Stimulated activated CD4-positive, alpha-beta T cell treated with anti-CD3 and anti-CD28 coated beads, Interleukin-2, amount 100 ng/mL, for 48 hours (primary cell): ENCODE measurements at places on chromosomes 6 and 20.

DNA sequence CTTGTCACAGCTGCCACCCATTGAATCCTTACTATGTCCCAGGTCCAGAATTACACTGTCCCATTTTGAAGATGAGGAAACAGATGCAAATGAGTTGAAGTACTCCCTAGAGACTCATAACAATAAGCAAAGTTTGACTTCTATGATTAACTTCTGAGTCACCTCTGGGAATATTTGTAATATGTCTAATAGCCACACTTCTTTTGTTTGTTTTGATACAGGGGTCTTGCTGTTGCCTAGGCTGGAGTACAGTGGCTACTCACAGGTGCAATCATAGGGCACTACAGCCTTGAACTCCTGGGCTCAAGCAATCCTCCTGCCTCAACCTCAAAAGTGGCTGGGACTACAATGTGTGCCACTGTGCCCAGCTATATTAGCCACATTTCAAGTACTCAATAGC is 11.4 kb upstream of the SOX12 start:
- no peak for DNase-seq

DNA sequence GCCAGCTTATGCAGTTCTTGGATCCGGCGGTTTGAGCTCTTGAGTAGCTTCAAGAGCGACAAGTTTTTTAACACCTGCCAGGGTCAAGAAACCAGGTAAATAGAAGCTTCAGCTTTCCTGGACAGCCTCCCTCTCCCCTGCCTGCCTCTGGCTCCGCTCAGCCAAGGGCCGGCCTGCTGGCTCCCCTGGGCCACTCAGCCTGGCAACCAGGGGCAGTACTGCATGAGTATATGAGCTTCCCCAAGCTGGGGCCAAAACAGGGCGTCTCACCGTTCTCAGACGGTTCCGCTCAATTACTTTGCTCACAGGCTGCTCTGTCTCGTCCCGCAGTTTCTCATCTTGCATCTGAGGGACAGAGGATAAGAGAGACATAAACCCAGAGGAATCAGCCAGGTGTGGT is 856 bp downstream of the TP53TG5 start:
- DNase-seq = no peak

GRCh38 chr6:12264671-12265070 is 25.5 kb upstream of the EDN1 start:
- no peak for DNase-seq

DNA sequence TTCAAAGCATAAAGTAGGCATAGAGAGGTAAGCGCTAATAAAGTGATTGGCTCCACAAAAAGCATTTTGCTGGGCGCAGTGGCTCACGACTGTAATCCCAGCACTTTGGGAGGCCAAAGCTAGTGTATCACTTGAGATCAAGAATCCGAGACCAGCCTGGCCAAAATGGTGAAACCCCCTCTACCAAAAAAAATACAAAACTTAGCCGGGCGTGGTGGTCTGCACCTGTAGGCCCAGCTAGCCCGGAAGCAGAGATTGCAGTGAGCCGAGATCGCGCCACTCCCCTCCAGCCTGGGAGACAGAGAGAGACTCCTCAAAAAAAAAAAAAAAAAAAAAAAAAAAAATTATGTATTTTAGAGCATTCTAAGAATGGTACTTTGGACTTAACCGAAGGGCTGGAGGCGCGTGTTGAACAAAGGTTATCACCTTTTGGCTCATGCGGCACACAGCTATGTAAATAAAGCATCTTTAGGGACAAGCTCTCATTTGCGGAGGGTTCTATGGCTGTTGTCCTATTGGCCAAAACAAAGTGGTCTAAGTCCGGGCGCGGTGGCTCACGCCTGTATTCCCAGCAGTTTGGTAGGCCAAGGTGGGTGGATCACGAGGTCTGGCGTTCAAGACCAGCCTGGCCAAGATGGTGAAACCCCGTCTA is 17.4 kb downstream of the HFE start:
- DNase-seq = no peak

DNA sequence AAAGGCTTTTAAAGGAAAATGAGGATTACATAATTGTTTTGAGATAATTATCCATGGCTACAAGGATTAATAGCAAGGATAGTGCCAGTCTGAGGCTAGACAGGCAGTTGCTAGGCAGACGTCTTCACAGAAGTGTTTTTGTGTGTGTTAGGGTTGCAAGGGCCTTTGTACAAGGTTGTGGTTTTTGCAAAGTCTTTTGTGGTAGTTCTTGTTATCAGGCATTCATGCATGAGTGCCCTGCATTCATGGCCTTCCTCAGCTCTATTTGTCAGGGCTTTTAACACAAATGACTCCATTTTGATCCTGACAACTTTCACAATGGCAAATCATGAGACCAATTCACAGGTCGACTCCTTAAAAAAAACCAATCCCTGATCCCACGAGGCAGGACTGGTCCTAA is 68.1 kb upstream of the TXNDC5 start:
- no peak for DNase-seq

GRCh38 chr6:169766232-169766631 is 14.8 kb downstream of the ERMARD start:
- DNase-seq = no peak

GRCh38 chr6:136798044-136798443 is 5.8 kb upstream of the MAP3K5 start:
- no peak for DNase-seq

GRCh38 chr6:130863415-130864230 is 36.4 kb downstream of the SMLR1 start:
- no peak for DNase-seq

DNA sequence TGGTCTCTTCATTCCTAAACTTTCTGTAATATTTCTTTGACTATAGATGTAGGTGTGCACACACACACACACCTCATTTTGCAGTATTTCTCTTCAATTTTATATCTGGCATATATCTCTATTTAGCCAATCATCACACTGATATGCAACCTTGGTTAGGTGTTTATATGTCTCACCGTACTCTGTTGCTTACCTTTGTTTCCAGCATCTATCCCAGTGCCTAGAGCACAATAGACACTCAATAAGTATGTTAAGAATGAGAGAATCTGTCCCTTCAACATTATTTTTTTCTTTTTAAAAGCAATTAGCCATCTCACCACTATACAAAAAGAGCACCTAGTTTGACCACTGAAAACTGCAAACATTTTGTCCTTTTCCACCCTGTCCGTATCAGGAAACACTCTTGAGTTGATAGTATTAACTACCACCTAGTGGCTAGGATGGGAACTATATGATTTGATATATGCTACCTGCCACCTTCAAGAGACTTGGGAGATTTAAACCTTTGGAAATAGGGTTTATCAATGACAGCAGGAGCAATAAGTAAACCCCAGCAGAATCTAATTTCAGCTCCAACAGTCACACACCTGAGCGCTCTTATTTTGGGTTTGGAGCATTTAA is 48.7 kb upstream of the RSPO3 start:
- no peak for DNase-seq

GRCh38 chr6:170051229-170052172 is 239.4 kb downstream of the DLL1 start:
- DNase-seq = no peak

- DNase-seq = no peak
Observed at GRCh38 chr6:156396068-156396771, 381.0 kb upstream of the ARID1B start.

- no peak for DNase-seq
Observed at GRCh38 chr6:45921691-45922281, 93.9 kb downstream of the CLIC5 start.

- no peak for DNase-seq
Observed at GRCh38 chr6:79564636-79565035, 27.4 kb upstream of the LCA5 start.

- DNase-seq = no peak
Observed at GRCh38 chr6:93964321-93964720, 545.0 kb upstream of the EPHA7 start.

DNA sequence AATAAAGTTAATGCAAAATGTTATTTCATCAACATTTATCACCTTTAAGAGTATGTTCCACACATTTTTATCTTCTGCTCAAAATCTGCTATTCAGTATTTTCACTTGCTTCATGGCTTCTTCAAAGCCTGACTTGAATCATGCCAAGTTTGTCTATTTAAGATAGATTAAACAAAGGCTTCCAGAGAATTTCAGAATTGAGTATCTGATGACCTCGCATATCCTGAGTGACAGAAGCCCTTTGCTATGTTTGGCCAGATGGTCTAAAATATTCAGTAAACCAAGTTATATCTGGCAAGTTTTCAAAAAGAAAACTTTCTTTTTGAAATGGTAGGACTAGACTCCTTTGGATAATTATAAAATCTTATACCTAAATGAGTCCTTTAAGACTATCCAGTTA is 348.9 kb upstream of the KCNQ5 start:
- no peak for DNase-seq

DNA sequence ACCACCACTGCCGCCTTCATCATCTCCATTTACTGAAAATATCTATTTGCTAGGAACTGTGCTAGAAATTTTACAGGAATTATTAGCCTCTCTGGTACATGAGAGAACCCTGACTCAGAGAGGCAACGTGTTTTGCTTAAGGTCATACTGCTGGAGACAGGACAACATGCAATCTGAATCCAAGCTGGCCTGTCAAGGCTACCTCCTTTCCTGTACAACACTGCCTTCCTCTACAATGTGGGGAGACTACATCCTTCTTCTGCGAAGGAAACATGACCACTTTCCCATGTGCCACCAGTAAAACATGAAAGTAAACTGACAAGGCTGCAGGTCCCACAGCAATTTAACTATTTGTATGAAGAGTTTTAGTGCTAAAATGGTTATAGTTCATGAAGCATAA is 200.9 kb downstream of the BACH2 start:
- no peak for DNase-seq

DNA sequence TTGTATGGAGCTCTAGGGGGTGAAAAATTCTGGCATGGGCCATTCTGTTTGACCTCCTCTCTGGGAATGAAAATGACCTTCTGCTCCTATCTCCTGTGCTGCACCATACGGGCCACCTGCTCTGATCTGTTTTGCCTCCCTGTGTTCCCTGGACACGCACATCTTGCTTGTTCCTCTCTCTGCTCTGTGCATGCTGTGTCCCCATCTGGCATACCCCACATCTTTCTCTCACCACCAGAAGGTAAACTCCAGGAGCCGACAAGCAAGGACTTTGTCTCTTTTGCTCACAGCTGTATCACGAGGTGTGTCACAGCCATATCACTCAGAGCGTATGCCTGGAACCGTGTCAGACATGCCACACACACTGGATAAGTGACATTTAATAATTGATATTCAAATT is 208.4 kb upstream of the DTNBP1 start:
- DNase-seq = no peak
